ENCODE measurements at places on chromosomes 11 and 22. TPM values are rescaled to one million over a fixed set of nuclear protein-coding genes. Genes with fewer than 3 reads are reported as not detected.

DNA sequence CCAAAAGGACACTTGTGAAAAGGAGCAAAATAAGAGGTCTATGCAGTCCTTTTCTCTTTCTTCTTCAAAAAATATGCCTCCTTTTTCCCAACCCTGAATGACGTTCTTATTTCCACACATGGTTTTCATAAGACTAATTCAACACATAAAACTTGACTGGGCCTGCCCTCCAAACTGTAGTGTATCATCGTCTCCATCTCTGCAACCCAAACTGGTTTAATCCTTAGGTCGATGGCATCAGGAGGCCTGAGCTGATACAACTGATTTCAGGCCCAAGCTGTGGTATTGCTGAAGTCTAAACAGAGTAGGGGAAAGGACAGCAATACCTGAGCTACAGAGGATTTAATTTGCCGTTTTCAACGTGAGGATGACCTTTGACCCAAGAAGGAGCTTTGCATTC lies 130.0 kb upstream of the MTNR1B start:
- no peak for DNase-seq

GRCh38 chr11:110065189-110065588 lies 28.0 kb upstream of the ZC3H12C start:
- no peak for DNase-seq

GRCh38 chr22:40409613-40410113 lies 39.3 kb downstream of the SGSM3 start:
- no peak for DNase-seq

DNA sequence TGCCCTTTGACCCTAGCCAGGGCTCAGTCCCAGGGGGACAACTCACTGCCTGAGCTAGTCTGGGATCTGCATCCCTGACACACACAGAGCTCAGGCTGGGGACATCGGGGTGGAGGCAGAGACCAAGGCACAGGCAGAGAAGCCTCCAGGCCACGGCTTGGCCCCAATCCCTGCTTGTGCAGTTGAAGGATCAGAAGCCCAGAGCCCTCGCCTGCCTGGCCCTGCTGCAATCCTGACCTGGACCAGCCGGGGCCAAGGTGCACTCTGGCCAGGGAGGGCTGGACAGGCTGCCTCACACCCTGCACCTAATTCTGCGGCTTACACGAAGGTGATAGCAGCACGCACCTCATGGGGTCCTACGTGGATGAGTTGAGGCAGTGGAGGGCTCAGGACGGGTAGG lies 34.6 kb downstream of the WNT7B start:
- DNase-seq = no peak

GRCh38 chr11:77308838-77309237 lies 7.4 kb upstream of the GDPD4 start:
- DNase-seq = no peak

GRCh38 chr11:70758206-70758605 lies 359.9 kb downstream of the CTTN start:
- no peak for DNase-seq

DNA sequence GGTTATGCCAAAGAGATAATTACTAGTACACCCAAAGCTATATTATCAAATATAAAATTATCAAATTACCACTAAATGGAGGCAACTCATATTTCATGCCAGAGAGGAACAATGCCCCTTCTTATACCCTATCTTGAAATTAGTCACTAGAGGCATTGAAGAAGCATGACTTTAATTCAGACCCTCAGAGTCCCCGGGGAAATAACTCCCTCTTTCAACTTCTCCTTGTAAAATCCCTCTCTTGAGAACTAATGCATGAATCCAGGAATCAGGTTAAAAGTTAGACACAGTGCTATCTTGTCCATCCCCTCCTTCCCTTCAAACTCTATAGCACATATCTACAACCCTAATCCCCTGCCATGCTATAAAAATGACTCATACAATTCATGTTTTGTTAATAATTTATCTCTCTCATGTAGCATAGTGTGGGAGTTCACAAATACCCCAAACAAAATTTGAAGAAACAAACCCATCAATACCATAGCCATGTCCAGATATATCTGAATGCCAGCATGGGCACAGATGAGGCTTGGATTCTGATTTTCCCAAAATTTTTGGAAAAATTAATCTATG lies 665.4 kb downstream of the KCNA4 start:
- no peak for DNase-seq

GRCh38 chr11:75762885-75763284 lies 5.7 kb upstream of the DGAT2 start:
- DNase-seq = no peak

- no peak for DNase-seq
Observed at GRCh38 chr11:70819022-70819421, 420.7 kb downstream of the CTTN start.

DNA sequence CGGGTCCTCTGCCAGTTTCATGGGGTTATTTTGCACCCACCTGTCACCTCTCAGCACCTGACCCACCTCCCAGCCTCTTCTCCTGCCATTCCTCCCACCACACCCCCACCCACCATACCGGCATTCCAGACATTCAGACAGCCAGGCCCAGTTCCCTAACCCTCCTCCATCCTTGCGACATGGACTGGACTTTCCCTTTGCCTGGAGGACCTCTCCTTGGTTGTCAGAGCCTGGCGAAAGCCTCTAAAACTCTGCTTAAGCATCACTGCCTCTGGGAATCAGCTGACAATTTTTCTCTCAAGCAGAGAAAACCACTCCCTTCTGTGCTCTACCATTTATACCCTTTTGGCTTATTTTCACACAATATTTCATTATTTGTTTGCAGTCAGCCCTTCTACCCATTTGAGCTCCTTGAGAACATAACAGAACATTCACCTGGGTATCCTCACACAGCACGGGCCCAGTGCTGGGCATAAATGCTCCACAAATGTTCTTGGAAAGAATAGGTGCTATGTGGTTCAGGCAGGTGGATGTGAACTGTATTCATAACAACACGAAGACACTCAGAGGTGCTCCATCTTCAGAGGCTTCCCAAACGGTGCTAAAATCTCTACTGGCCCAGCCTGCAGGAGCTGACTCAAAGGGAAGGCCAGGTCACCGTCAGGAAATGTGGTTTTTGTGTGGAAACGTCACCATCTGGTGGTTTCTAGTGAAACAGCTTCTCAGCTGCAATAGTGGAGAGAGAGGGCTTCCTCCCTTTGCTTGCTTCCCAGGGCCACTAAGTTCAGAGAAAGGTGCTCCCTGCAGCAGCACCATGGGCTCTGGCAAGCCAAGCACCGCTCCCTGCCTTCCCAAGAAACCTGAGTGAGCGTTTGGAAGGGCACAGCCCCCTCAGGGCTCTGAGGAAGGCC lies 10.4 kb downstream of the SPATA19 start:
- DNase-seq = peak; percentile 49

DNA sequence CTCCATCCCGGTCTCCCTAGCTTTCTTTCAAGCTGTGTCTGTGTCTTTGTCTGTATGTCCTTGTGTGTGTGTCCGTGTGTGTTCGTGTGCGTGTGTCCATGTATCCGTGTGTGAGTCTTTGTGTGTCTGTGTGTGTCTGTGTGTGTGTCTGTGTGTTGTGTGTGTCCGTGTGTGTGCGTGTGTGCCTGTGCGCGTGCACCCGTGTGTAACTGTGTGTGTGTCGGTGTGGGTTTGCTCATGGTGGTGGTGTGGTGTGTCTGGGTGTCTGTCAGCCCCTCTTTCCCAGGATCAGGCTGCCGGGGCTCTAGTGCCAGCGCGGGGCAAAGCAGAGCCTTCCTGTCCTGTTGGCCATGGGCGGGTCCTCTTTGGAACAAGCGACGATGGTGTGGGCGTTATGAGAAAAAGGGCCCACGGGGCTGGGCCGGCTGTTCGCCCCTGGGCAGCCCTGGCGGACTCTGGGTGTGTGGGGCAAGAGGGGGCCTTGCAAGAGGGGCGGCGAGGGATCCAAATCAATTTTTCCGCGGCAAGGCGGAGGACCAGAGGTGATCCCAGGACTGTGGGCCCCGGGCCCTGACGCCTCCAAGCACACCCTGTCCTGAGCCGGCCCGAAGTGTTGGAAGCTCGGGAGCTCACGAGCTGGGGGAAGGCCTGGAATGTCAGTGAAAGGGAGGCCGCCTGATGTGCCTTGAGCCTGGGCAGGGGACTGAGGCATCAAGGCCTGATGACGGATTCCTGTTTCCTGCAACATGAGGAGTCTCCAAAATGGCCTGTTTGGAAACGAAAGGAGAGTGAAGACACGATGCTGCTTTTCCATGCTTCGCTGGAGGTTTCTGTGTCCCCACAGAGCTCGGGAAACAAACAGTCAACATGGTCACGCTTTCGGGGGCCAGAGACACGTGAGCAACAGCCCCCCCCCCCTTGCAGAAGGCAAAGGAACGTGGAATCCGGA lies 3929.2 kb upstream of the OR11H1 start:
- no peak for DNase-seq

The SPTBN2 gene
- polyA plus RNA-seq = 48.4 TPM

The SEC14L6 gene
- 4.6 TPM for polyA plus RNA-seq

The C11orf87 gene
- 0.30 TPM for polyA plus RNA-seq

The FADS2 gene
- 96.3 TPM for polyA plus RNA-seq
